ENCODE measurements at places on chromosomes 12 and 14. TPM values are rescaled to one million over a fixed set of nuclear protein-coding genes. Genes with fewer than 3 reads are reported as not detected.

The TSPAN9 gene
- 0.42 TPM for total RNA-seq

The SERPINA3 gene
- not detected for total RNA-seq

The SEC23A gene
- total RNA-seq: 66.8 TPM

The ALG10B gene
- 11.3 TPM for total RNA-seq

The DNAJC22 gene
- 0.31 TPM for total RNA-seq

The AICDA gene
- not detected for total RNA-seq

The C3AR1 gene
- total RNA-seq: 8.2 TPM

The BICD1 gene
- 18.7 TPM for total RNA-seq

The TEX22 gene
- 6.9 TPM for total RNA-seq

The PLEKHD1 gene
- total RNA-seq: 0.08 TPM

The LTB4R2 gene
- total RNA-seq: 21.2 TPM

The TAS2R7 gene
- not detected for total RNA-seq

The NANOG gene
- total RNA-seq: not detected

The SYNJ2BP gene
- total RNA-seq: 14.9 TPM

The RD3L gene
- total RNA-seq: not detected

The INF2 gene
- 107 TPM for total RNA-seq

The KRT84 gene
- total RNA-seq: not detected

The BDKRB2 gene
- not detected for total RNA-seq

The IAPP gene
- total RNA-seq: not detected

The ANKRD33 gene
- total RNA-seq: not detected

The CLEC14A gene
- total RNA-seq: not detected

The PYGL gene
- total RNA-seq: 0.72 TPM

The RIPK3 gene
- 43.7 TPM for total RNA-seq

The AKAP6 gene
- total RNA-seq: 1.8 TPM

The CCDC197 gene
- total RNA-seq: not detected

The SP7 gene
- total RNA-seq: not detected

The KRT86 gene
- 0.14 TPM for total RNA-seq

The ENDOU gene
- total RNA-seq: 0.30 TPM

The CLEC9A gene
- not detected for total RNA-seq

The NGDN gene
- total RNA-seq: 50.8 TPM

The BCL2L14 gene
- total RNA-seq: 4.9 TPM

The LPAR5 gene
- 20.9 TPM for total RNA-seq

The AHNAK2 gene
- total RNA-seq: 0.06 TPM

The SLC15A4 gene
- total RNA-seq: 21.4 TPM

The PLCZ1 gene
- total RNA-seq: not detected

The CLEC4D gene
- total RNA-seq: not detected

The P2RX2 gene
- not detected for total RNA-seq

The NDUFA9 gene
- 100 TPM for total RNA-seq

The CFAP73 gene
- 0.65 TPM for total RNA-seq

The NYNRIN gene
- total RNA-seq: 0.34 TPM

The EML1 gene
- not detected for total RNA-seq

The ANKS1B gene
- not detected for total RNA-seq

The TSHR gene
- total RNA-seq: 0.37 TPM

The SMCO3 gene
- not detected for total RNA-seq

The RDH16 gene
- 0.69 TPM for total RNA-seq

The RBP5 gene
- total RNA-seq: 1.3 TPM

The GLIPR1L1 gene
- total RNA-seq: not detected

All from activated naive CD8-positive, alpha-beta T cell treated with anti-CD3 and anti-CD28 coated beads, Interleukin-2, amount 10 ng/mL, durations not matched to agents 7 days and 5 days (primary cell).